ENCODE measurements at places on chromosomes 1 and 21.

DNA sequence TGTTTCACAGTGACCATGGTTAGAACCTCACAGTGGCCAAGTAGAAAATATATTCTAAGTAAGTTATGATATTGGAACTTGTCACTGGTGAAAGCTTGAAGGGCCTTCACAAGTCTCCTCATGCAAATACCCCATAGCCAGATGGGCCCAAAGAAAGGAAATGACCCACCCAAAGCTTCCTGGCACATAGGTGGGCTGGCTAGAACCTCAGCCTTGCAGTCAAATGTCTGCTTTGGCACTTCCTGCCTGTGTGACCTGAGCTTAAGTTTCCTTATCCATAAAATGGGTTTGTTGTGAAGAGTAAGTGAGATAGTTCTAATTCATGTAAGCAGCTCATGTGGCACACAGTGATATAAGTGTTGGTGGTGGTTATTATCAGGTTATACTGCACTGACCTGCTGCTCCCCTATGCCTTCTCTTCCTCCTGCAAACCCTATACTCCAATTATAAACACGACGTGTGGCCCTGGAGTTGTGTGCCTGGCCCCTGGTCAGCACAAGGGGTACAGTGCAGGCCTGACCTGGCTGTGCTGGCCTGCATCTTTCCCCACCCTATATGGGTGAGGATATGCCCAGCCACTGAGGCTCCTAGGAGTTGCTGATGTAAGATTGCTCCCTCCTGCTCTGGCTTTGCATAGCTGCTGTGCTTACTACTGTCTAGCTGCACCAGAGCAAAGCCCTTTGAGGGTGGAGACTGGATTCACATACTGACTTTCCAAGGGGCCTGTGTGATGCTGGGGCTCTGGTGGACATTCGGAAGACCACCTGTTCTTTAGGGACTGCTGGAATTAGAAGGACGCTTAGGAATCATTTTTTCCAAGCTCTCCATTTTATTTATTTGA lies 4.7 kb upstream of the SLFNL1 start:
- no peak for DNase-seq

DNA sequence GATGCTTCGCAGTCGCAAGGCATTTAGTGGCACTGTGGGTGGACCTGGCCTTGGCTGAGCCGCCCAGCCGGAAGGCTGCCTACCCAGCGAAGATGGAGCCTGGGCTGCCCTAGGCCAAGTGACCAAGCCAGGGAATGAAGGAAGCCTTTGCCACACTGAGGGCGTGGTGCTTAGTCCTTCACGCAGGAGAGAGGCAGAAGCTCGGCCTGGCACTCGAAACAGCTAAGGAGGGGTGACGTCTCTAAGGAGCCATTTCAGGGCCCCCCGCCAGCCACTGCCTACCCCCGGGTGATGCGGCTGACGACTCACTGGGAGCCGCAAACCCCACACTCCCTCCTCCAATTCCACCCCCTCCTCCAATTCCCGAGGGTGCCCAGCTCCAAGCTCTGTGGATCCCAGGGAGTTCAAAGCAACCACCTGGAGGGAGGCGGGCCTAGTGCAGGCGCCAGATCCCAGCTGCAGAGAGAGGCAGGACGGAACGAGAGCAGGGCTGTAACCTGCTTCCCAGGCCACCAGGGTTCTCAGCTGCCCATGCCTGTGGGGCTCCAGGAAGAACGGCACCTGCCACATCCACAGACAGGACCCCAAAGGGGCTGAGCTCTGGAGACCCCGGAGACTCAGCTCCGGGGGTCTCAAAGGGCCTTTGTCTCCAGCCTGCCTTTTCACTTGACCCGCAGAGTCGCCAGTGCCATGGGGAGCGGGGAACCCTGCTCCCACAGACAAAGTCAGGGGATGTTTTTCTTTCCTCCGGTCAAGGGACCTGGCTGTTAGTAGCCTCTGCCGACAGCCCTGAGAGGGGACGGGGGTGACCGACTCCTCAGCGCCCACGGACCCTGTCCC lies 75.8 kb downstream of the ARHGEF16 start:
- DNase-seq = no peak

- DNase-seq = no peak
Measured at GRCh38 chr1:233620065-233620464, 6.2 kb downstream of the KCNK1 start.

- no peak for DNase-seq
Measured at GRCh38 chr1:3265835-3266805, 188.3 kb upstream of the ARHGEF16 start.

DNA sequence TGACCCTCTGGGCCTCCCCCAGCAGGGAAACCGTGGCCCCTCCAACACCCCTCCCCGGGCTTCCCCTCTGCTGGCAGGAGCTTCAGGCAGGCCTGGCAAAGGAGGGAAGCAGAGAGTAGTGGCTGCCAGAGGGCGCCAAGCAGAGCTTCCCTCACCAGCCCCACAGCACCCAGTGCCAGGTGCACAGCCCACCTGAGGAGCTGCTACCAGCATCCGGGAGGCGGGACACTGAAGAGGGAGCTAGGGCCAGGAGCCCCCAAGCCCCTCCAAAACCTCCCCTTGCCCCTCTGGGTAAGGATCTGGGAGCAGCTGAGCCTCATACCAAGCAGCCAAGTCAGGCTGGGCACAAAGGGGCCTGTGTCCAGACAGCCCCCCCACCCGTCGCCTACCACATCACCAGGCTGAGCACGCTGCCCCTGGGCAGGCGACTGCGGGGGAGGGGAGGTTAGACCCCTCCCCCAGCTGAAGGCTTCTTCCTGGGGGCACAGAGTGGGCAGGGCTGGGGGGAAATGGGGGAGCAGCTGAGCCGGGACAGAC lies 19.6 kb downstream of the CCDC24 start:
- DNase-seq = no peak

- DNase-seq = no peak
Measured at GRCh38 chr1:179976970-179977651, 22.5 kb downstream of the CEP350 start.

DNA sequence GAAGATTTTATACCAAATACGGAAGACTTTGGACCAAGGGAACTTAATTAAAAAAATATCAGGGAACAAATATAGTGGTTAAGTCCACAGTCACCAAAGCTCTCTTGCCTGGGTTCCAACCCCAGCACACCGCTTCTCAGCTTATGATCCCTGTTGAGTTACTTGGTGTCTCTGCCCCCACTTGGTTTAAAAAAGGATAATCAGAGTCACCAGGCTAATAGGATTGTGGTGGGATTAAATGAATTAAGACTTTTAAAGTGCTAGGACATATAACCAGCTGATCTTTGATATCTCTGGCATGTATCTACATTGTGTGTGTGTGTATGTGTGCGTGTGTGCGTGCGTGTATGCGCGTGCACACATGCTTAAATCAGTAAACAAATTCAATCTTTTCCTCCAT lies 474.7 kb upstream of the DAB1 start:
- DNase-seq = no peak

GRCh38 chr1:174191349-174191862 lies 32.1 kb downstream of the RABGAP1L start:
- DNase-seq = no peak

GRCh38 chr1:104987210-104987609 lies 1237.5 kb downstream of the AMY1C start:
- DNase-seq = no peak

DNA sequence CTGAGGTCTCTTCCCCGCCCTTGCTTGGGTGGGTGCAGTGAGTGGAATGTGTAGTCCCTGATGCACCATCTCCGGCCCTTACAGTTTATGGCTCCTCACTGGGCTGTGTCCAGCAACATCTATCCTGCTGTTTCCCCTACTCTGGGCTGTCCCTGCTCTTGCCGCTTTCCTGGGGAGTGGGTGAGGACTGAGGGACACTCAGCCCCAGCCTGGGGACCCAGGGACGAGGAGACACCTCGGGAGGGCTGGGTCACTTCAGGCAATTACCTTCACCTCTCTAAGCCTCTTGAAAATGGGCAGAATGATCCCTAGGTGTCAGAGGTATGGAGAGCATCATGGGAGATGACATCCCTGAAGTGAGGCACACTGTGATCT lies 13.6 kb upstream of the LRP8 start:
- peak; percentile 14 for DNase-seq

GRCh38 chr1:244065960-244066388 lies 14.9 kb downstream of the ZBTB18 start:
- DNase-seq = no peak

DNA sequence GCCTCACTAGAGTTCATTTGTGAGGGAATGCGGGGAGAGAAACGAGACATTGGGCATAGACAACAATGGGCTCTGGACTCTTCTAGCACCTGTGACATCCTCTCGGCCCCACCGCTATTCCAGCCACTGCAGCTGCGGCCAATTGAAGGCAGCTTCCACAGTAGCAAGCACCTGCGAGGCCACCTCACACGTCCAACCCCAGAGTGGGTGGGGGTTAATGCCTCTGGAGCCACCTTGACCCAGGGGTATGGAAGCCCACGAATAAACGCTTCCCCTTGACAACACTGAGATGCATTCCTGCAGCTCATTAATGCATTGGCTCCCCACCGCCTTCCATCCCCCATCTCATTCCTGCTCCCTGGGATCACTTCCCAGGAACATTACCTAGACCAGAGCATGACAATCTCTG lies 104.4 kb downstream of the GLIS1 start:
- no peak for DNase-seq

- DNase-seq = no peak
Measured at GRCh38 chr1:195376190-195376589, 1232.0 kb downstream of the KCNT2 start.

DNA sequence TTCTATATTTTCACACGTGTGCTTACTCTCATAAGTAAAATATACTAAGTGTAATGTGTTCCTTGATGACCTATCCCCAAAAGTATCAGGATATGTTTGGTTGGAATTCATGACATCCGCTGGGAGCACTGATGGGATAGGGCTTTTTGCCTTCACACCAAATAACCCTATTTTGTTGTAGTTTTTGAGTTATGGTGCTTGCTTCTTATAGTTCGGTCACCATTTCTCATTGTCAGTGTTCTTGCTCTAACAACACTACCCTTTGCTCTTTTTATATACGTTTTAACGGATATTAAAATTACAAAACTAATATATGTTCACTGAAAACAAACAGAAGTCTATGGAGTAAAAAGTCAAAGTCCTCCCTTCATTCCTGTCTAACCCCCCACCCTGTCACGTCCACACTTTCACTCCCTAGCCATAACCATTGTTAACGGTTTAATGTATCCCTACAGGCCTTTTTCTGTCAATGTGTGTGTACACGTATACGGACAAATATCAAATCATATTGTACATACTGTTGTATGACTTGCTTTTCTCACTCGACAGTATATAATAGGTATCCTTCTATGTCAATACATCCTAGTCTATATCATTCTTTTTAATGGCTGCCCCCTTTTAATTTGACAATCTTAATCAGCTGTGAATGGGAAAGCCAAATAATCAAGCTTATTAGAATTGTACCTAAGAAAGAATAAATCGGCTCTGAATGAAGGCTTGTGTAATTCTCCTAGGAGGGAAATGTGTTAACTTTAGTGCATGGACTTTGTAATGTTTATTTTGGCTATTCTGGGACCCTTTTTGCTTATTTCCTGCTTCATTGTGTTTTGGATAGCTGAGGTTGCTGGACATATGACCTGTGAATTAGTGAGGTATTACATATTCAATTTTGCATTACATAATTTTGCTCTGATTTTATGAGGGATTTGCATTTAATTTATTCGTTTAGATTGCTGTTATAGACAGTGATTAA lies 3.5 kb upstream of the RNF220 start:
- DNase-seq = no peak

GRCh38 chr1:105608713-105609112 lies 1447.8 kb upstream of the PRMT6 start:
- no peak for DNase-seq

DNA sequence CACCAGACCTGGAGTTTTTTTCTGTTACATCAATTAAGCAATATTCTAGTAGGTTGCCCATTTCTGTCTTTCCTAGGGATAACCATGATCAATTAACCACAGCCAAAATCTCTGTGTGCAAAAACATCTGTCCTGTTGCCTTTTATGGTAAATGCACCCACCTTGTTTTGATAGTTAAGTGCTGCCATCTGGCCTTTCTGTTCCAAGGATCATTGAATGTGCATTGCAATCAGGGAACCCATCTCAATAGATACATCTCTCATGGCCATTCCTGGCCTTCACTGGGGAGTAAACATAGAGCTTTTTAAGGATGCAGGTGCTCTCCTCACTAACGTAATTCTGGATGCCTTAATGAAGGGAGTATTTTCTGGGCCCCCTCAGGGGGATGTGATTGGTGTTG lies 111.8 kb upstream of the KIAA1614 start:
- DNase-seq = no peak

DNA sequence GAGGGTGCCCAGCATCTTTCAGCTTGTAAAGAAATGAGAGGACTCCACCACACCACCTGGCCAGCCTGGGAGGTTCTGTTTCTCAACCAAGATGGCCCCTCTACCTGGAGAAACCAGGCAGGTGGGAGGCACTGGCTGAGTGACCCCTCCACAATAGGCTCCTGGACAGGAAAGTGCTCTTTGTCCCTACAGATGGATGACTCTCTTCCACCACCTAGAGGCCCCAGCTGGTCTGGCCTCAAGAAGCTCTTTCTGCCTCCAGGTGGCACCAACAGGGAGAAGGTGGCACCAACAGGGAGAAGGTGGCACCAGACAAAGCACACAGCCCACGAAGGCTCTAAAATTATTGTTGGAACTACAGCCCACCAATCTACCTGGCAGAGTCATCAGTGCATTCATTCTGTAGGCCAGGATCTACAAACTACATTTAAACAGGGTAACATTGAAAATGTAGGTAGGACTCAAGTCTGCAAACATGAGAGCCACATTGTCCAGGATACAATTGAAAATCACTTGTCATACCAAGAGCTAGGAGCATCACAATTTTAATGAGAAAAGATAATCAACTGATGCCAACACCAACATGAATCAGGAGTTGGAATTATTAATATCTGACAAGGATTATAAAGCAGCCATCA lies 14.4 kb downstream of the TMPRSS3 start:
- no peak for DNase-seq

GRCh38 chr21:44003307-44003966 lies 8.7 kb upstream of the TRAPPC10 start:
- no peak for DNase-seq

DNA sequence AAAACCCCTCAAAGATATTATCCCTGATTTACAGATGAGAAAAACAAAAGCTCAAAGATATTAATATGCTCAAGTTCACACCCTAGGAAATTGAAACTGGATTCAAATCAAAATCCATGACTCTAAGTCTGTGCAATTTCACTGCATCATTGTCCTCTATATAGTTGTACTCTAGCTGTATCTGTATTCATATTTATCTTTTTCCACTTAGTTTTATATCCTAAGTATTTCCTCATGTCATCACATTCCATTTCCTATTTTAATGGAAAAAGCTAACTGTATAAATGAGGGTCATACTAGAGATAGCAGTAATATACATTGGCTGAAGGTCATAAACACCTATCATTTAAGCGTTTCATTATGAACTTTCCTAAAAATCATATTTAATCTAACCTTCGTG lies 42.2 kb upstream of the RALGPS2 start:
- no peak for DNase-seq

Data from CD4-positive, alpha-beta T cell treated with Interleukin-15 for 1 hour (primary cell).